ENCODE measurements at places on chromosomes 1 and 21.
A peak's percentile ranks its signal among the peaks of the same experiment; 100 is the strongest.

GRCh38 chr1:30982937-30983336 lies 74.4 kb upstream of the SDC3 start:
- DNase-seq = no peak

DNA sequence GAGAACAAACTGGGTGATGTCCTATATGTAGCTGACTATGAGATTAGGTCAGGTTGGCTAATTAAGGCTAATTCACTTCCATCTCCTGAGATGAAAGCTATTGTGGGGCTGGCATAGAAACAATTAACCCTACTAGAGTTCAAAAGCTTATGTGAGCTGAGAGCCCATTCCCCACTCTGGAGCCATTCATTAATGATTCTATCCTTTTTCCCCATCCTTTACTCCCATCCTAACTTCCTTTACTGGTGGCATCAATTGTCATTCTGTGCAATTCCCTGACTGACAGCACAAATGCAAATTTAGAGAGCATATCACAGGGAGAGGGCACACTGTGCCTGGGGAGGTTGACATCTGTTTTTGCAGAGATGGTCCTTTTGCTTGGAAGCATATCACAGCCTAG lies 103.9 kb downstream of the URB2 start:
- DNase-seq = no peak

- DNase-seq = no peak
Measured at GRCh38 chr1:97901017-97901658, 19.7 kb downstream of the DPYD start.

- DNase-seq = no peak
Measured at GRCh38 chr1:202361701-202362100, 13.2 kb downstream of the PPP1R12B start.

DNA sequence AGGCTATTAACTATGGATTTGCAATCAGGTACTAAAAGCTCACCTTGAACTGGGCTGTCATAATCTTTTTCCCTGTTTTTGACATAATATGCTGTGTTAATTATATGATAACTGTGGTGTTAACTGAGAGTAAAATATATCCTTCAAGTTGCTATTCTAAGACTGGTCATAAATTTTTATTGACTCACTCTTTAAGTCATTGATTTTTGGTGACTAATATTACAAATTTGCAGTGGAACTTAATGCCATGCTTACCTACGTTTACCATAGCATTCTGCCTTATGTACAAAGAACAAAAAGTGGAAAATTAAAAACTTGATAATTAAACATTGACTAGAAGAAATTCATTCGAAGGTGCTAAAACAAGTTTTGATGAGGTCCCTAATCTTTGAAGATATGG lies 872.4 kb downstream of the BRINP3 start:
- DNase-seq = no peak

GRCh38 chr1:180192172-180192571 lies 37.5 kb downstream of the QSOX1 start:
- peak; percentile 2 for DNase-seq

DNA sequence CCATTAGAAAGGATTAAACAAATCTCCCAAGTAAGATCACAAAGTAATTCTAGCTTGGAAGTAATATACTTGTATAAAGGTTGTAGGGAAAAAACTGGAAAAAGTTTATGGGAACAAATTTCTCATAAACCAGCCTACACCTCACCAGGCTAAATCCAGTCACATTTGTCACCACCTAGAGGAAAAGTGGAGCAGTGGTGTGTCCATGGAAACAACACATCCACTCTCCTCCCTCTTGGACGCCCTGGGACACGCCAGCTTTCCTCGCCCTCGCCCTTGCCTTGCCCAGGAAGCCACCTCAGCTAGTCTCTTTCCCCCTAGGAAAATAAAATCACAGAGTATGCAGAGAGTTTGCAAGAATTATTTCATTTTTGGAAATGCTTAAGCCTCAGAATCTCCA lies 2.2 kb downstream of the PALMD start:
- DNase-seq = no peak

GRCh38 chr1:155012026-155012546 lies 9.5 kb downstream of the ZBTB7B start:
- no peak for DNase-seq

DNA sequence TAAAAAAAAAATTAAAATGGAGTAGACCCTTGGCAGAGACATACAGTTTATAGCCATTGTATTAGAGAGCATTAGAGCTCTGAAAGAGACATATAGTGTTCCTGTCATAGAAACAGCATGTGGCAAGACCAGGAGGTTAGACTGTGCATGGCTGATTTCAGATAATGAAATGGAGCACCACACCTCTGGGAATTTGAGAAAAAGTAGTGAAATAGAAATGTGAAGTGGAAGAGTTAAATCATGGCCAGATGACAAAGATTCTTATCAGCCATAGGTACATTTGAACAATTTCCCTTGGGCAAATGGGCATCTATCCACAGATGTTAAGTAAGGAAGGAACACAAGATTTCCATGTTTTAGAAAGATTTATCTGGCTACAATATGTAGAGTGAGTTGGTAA lies 1083.1 kb downstream of the PLA2G4A start:
- no peak for DNase-seq

DNA sequence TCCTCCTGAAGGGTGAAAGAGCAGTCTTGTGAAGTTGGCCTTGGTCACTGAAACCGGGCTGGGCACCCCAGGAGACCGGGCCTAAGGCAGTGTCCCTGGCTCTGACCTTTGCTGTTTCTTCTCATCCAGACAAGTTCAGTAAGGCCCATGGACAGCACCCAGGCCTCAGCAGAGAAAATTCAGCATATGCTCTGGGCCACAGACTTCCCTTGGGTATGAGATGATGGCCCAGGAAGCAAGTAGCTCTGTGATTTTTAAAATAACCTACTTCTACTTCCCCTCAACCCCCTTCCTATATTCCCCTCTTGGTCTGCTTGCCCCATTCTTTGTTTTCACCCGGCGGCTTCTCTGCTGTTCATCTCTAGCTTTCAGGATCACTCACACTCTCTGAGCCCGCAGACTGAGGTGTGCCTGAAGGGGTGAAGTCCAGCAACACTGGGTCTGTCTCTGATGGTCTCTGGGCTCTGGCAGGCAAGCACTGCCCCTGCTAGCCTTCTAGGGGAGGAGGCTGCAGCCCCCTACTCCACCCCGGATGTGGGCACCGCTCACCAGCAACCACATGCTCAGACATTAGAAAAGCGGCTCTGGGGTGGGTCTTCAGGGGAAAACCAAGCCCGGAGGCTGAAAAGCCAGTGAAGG lies 2.9 kb upstream of the GPR25 start:
- no peak for DNase-seq

DNA sequence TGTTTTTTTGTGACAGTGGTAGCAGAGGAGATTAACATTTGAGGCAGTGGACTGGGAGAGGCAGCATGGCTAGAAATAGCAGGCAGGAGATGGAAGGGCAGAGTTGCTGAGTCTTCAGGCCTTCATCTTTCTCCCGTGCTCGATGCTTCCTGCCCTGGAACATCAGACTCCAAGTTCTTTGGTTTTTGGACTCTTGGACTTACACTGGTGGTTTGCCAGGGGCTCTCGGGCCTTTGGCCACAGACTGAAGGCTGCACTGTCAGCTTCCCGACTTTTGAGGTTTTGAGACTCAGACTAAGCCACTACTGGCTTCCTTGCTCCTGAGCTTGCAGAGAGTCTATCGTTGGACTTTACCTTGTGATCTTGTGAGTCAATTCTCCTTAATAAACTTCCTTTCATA lies 24.2 kb upstream of the LEFTY2 start:
- DNase-seq = no peak

DNA sequence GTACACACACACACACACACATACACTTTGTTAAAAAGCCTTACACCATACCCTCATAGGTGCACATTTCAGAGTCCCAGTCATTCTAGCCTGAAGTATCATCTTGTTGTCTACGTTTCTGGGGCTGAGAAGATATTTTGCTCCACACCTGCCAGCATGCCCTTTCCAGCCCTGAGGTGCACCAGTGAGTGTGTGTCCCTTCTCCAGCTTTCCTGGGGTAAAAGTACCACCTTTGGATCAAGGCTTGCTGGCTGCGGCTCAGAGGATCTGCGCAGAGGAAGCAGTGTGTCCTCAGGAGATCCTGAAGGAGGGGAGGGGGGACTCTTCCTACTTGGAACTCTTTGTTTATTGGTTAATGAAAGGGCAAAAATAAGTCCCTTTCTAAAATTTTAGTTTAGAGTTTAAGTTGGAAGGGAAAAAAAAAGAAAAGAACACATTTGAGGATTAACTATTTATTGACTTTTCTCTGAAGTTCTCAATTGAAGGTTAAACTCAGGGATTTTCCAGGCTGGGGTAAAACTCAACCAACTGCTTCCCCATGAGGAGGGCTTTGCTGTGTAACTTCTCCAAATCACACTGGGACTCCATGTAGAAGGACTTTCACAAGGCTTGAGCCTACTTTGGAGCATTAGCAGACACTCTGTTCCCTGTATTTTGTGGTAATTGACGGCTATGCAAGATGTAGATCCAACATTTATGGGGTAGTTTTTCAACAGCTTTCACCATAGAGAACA lies 200.3 kb upstream of the SGIP1 start:
- no peak for DNase-seq

DNA sequence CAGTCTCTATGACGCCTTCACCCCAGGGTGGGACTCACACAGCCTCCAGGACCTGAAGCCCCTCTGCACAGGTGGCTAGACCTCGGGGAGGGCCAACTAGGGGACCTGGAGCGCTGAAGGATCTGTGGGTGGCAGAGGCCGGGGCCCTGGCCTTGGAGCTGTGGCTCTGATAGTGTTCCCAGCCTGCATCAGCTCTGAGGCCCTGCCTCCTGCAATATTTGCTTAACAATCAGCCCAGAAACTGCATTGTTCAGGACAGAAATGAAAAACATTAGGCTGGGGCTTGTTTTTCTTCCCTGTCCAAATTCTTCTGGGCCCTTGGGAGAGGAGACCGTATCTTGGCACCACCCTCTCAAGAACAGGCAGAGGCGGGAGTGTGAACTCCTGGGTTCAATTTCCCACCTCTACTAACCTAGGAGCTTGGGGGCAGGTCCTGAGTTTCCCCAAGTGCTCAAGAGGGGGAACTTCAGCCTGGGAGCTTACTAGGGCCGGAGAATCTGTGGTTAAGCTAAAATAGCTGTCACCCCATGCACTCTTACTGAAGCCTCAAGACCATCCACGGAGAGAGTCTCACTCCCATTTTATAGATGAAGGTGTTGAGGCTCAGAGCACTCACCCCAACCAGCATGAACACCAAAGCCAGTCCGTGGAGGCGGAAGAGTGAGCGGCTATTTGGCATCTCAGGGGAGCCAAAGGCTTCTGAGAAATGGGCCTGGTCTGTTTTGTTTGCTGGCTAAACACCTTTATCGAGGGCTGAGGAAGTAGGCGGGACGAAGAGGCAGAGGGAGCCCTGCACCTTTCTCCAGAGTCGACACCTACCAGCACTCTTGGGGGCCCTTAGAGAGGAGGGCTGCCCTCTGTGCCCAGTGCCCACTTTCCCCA lies 18.8 kb upstream of the CASZ1 start:
- DNase-seq = no peak

- peak; percentile 61 for DNase-seq
Measured at GRCh38 chr1:25796811-25797458, 3.1 kb upstream of the SELENON start.

DNA sequence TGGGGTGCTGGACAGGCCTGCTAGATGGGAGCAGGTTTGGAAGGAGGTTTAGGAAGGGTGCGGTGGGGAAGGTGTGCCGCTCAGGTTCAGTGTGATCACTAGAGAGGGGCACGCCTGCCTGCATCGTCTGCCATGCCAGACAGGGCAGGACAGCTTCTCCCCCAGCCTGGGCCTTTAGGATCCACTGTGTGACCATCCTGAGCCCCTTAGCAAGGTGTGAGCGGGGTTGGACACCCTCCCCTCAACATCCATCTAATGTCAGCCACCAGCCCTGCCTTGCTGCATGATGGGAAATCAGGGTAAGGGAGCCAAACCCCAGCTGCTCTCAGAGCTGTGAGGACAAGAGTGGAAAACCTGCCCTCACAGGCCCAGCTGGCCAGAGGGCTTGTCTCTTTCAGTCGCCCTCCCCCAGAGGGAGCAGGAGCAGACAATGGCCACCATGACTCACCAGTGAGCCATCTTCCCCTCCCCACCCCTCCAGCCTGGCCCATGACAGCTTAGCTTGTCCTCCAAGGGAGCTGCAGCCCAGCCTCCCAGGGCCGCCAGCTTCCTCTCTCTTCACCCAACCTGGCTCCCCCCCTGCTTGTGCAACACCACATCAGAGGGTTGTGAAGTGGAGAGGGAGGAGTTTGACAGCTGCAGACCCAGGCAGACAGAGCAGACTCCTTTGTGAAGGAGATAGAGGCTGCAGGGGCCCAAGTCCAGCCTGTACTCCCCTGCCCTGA lies 37.0 kb downstream of the NUAK2 start:
- DNase-seq = peak; percentile 61

GRCh38 chr1:93716163-93716562 lies 34.5 kb upstream of the BCAR3 start:
- DNase-seq = no peak

GRCh38 chr1:183881387-183882131 lies 76.6 kb downstream of the RGL1 start:
- no peak for DNase-seq

GRCh38 chr1:155064111-155064831 lies 731 bp downstream of the EFNA4 start:
- no peak for DNase-seq

DNA sequence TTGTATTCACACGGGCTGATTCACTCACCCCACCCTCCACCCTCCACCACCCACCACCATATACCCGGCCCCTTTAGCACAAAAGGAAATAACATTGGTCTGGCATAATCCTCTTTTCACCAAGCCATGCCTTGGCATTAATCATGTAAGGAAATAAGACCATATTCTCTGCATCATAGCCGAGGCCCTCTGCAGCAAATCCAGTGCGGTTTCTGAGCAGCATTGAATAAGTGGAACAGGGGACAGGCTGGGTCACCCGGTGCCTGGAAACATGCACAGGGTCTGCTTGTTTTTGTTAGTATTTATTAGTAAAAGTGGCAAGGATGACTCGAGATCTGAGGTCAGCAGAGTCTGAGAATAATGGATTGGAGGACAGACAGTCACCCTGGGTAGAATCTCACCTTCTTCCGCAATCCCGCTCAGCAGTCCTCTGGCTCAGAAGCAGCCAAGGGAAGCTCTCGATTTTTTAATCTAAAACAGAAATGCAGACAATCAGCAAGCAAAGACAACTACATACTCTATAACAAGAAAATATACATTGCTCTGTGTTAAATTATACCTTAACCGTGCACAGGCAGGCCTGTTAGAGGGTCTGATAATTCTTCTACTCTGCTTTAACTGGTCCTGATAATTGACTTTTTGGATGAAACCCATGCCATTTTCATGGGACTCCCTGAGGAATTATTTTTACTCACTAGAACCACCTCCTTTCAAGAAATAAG lies 52.4 kb upstream of the CDC42BPA start:
- DNase-seq = no peak

DNA sequence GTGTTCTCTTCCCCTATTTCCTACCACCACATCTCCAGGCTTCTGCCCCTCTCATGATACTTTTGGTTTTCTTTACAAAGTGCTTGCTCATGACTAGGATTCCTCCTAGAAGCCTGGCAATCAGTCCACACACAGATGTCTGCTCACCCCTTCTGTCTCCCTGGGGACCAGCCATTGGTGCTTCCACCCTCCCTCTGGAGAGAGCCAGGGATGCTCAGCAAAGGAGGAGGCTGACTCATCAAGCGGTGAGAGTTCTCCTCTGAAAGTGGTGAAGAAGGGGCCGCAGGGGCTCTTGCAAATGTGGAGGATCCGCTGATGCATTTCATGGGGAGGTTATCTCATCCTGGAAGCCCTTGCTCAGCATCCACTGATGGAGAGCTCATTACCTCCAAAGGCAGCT lies 14.5 kb downstream of the NT5C1A start:
- no peak for DNase-seq

GRCh38 chr1:5574641-5575040 lies 417.6 kb downstream of the NPHP4 start:
- no peak for DNase-seq
